NCI-H524 (cell line): ENCODE measurements at places on chromosomes 6 and 20.

DNA sequence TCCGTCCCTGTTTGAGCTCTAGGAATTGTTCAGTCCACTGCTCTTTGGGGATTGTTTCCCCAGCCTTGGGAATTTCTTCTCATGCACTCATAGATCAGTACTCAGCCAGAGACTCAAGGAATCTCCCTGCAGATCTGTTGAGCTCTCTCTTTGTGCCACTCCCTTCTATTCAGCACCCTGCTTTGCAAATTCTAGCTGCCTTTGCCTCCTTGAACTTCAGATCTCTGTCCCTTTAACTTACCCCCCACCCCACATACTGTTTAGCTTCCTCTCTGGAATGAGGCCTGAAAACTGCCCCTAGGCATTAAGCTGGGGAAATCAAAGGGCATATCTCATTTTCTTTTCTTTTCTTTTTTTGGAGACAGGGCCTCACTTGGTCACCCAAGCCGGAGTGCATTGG, 30.5 kb downstream of the QRSL1 start:
- no peak for DNase-seq

GRCh38 chr6:129269076-129269475, 386.1 kb downstream of the LAMA2 start:
- DNase-seq: no peak

DNA sequence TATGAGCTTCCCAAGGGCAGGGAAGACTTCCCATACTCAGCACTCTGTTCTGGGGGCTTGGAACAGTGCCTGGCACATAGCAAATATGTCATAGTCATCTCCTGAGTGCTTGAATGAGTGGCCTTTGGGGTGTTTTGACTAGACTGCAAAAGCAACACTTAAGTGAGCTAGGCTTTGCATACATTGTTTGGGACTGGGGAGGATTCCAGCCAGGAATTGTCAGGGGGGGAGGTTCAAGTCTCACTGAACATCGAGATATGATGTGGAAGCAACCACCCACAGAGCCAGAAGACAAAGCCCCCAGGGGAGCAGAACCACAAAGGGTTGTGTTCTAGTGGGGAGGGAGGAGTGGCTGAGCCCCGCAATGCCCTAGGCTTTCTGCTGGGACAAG, 98.4 kb downstream of the SYCP2 start:
- no peak for DNase-seq

GRCh38 chr6:167781868-167782267, 44.8 kb upstream of the AFDN start:
- DNase-seq: no peak

DNA sequence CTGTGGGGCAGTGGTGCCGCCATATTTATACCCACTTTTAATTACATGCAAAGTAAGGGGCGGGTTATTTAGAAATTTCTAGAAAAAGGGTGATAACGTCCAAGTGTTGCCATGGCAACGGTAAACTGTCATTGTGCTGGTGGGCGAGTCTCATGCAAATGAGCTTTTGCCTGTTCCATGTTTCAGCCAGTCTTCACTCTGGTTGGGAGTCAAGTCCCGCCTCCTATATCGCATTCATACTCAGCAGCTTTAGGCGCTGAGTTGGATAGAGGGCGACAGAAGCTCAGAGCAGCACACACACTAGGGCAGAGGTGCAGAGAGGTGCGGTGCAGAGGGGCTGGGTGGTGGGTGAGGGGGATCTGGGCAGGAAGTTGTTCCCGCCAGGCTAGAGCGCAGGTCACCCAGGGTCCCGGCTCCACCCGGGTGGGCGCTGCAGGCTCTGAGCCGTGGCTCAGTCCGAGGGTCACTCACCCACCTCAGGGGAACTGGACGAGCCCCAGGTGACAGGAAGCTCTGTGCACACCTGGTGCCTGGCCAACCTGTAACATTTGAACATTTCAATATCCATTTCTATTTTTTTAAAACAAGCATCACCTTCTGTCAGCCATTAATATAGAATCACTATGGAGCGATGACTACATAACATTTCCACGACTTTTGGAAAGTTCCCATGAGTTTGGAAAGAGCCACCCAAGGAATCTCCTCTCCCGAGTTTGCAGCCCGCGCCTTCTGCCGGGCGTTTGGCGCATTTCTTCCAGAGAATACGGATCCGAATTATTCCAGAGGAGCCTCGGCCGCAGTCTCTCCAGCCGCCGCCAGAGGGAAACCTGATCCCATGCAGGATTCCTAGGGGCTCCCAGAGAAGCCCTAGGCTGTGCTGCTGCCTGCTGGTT, 89.1 kb upstream of the PHACTR3 start:
- DNase-seq: peak; percentile 61

DNA sequence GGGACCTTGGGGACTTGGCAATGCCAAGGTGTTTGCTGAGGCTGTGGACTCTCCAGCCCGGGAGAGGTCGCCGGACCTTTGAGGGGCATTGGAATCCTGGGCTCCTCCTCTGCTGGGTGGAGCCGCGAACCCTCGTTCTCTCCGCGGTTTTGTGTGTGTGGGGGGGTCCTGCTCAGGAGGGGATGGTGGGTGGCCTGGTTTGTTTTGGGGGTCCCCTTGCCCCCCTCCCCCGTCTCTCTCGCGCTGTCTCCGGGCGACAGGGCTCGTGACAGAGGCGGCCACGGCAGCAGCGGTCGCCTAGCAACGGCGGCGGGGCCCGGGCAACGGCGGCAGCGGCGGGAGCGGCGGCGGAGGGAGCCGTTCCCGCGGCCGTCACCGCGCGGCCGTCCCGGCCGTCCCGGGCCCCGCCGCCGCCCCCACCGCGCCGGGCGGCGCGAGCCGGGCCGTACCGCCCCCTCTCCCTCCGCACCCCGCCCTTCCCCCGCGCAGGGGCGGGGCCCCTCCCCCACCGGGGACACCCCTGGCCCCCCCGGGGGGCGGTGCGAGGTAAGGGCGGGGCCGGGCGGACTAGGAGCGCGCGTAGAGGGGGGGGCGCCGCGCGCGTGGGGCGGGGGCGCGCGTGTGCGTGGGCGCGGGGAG, 7.8 kb downstream of the SYNGAP1 start:
- DNase-seq: no peak

GRCh38 chr6:127302728-127303660, 36.3 kb downstream of the RNF146 start:
- peak; percentile 60 for DNase-seq

DNA sequence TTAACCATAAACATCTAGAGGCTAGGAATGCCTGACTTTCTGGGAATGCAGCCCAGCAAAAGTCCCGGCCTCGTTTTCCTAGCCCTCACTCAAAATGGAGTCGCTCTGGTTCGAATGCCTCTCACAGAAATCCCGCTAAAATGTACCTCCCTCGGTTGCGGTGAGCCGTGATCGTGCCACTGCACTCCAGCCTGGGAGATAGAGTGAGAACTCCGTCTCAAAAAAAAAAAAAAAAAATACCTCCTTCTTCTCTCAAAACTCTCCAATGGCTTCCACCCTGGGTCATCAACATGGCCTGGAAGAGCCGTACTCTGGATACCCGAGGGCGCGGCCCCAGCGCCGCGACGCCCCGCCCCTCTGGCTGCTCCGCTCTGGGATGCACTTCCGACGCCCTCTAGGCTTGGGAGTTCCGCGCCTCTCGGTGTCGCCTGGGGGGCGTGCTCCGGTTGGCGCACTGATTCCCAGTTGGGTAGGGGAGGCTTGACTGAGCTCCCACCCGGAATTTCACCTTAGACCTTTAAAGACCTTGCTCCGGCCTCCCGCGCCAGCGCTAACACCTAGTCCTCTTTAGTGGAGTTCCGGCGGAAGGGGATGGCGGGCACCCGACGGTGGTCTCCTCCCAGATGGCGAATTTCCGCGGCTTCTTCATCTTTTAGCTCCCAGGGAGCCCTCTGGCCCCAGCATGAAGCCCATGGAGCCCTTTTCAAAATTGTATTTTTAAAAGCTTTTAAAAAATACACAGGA, 12.3 kb downstream of the HMGN4 start:
- DNase-seq: peak; percentile 77

GRCh38 chr6:41872147-41872546, 23.0 kb downstream of the USP49 start:
- no peak for DNase-seq

DNA sequence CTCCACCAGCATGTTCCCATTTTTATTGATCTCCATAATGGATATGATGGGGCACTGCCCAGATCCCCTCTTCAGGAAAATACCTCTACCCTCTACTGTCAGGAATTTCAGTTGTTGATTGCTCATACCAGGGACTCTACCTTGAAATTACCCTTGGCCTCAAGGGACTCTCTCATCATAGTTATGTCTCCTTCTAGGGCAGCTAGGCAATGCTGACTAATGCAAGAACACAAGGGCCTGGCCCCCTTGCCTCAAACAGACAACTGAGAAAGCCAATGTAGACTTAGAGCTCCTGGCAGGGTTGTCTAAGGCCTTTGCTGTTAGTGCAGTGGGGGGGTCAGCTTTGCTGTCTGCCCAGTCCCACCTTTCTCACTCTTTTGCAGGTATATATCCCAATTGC, 493.1 kb downstream of the BTBD3 start:
- no peak for DNase-seq

GRCh38 chr6:44530209-44530909, 142.9 kb downstream of the CDC5L start:
- DNase-seq: no peak

GRCh38 chr20:9574776-9575175, 60.4 kb downstream of the LAMP5 start:
- DNase-seq: no peak

DNA sequence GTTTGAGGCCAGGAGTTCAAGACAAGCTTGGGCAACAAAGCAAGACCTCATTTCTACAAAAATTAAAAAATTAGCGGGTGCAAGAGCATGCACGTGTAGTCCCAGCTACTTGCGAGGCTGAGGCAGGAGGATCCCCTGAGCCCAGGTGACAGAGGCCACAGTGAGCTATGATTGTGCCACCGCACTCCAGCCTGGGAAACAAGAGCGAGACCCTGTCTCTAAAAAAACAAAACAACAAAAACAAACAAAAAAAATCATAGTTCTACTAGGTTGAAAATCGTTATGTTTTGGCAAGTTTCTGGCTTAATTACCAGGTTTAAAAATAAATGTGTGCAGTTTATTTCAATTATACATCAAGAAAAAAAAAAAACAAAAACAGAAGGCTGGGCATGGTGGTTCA, 2.6 kb downstream of the EIF2S2 start:
- no peak for DNase-seq

DNA sequence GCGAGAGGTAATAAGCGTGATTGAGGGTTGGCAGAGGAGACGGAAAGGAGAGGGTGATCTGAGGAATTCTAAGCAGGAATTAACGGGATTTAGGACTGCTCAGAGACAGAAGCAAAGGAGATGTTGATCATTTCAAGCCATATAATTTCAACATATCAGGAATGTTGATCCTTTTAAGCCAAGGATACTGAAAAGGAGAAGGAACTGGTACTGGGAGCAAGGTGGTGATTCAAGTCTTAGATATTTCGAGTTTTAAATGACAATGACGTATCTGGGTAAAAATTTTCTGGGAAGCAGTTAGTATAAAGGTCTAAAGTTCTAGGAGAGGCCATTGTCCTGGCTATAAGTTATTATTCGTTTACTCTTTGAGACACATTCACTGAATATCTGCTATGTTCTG, 91.3 kb upstream of the OGFRL1 start:
- no peak for DNase-seq

DNA sequence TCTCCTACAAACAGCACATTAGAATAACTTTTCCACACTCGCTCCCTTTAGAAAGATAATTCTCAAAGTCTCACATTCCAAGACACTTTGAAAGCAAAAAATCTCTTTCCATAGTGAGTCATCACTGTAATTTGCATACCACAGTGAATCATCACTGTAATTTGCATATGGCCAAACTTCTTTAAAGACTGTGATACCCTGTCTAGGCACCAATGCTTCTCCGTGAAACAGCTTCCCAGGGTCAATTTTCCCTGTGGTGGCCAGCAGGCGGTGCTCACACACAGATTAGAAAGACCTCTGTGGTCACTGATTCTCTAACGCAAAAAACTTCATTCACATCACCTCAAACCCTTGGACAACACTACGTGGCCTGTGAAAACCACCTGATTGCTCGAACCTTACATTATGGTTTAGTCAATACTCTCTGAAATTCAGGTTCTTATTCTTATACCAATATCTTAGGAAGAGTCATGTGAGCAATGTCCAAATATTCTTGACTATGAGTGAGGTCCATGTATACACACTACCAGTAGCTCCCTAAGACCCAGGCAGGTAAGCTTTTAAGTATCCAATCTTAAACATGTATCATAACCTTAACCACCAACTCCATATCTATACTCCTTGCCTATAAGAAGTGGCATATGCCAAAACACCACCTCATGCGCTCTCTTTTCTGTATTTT, 78.5 kb upstream of the PHACTR1 start:
- DNase-seq: peak; percentile 21

DNA sequence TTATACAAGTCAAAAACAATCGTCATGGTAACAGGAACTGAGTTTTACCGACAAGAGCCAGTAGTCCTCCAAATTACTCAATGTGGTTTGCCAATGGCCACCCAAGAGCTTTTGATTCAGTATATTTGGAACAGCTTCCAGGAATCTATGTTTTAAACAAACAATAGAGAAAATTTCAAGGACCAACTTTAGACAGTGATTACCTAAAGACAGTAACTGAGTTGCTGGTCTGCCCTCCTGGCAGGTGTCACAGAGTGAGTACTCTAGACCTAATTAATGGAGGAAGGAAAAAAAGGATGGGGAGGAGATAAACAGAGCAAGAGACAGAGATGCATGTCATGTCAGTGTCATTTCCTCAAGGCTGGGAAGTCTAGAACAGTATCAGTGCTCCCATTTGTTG, 361.3 kb upstream of the BTBD3 start:
- DNase-seq: no peak

DNA sequence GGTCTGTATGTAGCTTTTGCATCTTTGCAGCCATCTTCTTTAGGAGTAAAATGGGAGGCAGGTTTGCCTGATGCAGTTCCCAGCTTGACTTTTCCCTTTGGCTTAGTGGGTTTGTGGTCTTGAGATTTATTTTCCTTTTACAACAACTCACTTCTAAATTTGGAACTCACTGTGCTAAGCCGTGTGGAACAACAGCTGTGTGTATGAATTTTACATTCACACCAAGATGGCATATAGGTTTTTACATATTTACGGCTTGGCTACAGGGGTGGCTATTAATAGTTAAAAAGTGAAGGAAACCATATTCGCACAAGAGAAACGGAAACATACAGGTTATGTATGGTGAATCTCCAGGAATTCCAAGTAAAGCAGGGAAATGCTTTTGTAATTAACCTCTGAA, 2.5 kb downstream of the TTLL2 start:
- DNase-seq: no peak

DNA sequence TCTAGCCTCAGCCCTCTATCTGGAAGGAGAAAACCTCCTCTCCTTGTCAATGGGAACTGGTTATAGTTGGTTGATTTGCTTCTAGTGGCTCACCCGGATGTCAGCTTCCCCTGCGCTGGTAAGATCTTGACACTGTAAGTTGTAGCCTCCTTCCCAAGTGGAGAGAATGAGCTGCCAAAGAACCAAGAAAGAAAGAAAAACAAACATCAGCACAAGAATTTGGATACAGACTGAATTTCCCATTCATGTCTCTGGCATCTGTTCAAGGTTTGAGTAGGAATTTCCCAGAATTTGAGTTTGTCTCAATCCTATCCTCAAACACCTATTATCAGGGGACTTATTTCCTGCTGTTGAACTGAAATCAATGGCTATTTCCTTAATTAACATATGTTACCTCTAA, 44.1 kb downstream of the ELOVL2 start:
- no peak for DNase-seq
